ENCODE measurements at places on chromosomes 5 and 9.
A peak's percentile ranks its signal among the peaks of the same experiment; 100 is the strongest.

DNA sequence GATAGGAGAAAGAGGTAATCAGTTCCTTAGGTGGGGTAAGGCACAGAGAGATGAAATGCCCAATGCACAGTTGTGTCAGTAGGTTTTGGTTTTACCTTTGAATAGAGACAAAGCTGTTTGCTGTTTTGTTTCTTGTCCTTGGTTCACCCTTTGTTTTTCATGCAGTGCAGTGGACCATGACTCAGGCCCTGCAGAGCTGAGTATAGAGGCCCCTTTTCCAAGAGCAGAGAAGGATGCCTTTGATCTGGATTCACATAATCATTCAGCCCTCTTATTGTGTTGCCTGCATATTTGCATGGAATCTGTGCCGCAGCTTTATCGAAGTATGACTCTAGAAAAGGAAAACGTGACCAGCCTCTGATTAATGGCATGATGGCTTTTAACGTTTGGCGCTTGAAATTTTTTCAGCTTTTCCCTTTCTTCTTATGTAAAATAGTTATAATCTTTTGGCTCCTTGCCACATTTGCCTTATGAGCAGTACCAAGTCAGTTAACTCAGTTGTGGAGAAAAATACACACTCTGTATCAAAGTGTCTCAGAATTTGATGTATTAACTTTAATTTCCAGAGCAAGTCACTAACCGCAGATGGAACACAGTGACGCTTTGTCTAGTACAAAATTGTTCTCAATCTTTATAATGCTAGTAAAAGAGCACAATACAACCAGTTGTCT lies 197.6 kb downstream of the KDM4C start:
- no peak for DNase-seq

- DNase-seq, result no peak
Observed at GRCh38 chr9:17837965-17838364, 259.1 kb downstream of the SH3GL2 start.

GRCh38 chr5:159422361-159422760 lies 92.1 kb upstream of the IL12B start:
- no peak for DNase-seq

- no peak for DNase-seq
Observed at GRCh38 chr5:121758615-121759014, 93.1 kb upstream of the FTMT start.

GRCh38 chr5:65034813-65035209 lies 266.1 kb downstream of the CWC27 start:
- DNase-seq, result no peak

DNA sequence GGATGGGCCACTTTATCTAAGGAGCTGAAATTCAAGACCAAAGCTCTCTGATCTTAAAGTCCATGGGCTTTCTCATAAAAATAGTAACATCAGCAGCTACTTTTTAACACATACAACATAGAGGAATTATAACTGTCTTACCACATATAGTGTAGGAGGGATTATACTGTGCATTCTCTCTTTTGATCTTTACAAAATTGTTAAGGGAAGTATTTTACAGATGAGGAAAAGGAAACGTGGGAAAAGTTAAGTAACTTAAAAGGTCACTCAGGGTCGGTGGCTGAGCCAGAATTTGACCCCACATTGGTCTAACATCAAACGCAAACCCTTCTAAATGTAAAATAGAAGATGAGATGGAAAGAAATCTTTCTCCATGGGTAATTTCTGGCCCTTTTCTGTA lies 38.4 kb downstream of the ZNF608 start:
- DNase-seq, result no peak

GRCh38 chr9:33049680-33050361 lies 24.7 kb downstream of the DNAJA1 start:
- no peak for DNase-seq

GRCh38 chr5:96292582-96293247 lies 140.3 kb downstream of the PCSK1 start:
- no peak for DNase-seq

GRCh38 chr5:100131161-100131560 lies 404.0 kb upstream of the FAM174A start:
- no peak for DNase-seq

DNA sequence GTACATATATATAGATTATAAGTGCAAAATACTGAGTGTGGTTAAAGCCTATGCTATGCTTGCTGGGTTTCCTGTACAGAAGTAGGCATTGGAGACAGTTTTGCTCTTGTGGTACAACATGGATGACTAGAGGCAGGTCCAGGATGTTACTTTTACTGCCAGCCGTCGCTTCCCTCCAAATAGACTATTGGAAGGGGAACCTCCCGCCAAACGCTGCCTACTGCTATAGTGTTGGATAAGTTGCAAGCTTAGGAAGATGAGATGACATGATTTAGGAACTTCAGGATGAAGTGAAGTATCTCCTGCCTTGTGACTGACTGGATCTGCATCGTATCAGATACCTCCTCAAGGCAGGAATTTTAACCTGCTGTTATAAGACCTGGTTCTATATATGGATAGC lies 30.9 kb downstream of the JAK2 start:
- no peak for DNase-seq

GRCh38 chr5:113493446-113493845 lies 5.2 kb upstream of the MCC start:
- no peak for DNase-seq

GRCh38 chr5:140162781-140163180 lies 12.2 kb upstream of the CYSTM1 start:
- no peak for DNase-seq

DNA sequence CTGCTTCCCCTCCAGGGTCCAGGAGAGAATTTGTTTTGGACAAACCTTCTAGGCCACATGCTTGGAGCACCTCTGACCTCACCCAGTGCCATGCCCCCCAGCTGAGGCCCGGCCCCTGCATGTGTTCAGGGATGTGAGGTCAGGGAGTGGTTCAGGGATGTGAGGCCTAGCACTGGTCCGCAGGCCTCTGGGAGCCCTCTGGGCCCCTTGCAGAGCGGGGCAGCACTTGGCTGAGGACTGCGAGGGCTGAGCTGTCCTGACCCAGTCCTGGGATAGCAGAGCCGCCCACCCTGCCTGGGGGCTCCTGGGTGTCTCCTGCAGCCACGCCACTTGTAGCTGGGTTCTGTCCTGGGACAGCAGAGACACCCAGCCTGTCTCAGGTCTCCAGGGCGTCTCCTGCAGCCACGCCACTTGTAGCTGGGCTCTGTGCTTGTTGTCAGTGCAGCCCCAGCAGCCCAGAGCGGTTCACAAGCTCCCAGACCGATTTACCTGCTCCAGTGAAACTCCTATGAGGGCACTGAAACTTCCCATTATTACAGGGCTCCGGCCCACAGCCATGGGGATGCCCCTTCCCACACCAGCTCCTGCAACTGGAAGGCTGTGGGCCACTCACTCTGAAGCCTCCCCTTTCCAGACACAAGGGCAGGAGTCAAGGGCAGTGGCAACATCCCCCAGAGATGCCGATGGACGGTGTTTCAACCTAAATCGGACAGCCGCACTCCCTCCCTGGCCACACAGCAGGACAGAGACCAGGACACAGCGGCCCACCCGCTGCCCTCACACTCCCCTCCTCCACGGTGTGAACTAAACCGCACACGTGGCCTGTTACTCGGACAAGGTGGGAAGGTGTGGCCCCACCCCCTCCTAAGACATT lies 5.4 kb upstream of the CEP72 start:
- peak; percentile 7 for DNase-seq

DNA sequence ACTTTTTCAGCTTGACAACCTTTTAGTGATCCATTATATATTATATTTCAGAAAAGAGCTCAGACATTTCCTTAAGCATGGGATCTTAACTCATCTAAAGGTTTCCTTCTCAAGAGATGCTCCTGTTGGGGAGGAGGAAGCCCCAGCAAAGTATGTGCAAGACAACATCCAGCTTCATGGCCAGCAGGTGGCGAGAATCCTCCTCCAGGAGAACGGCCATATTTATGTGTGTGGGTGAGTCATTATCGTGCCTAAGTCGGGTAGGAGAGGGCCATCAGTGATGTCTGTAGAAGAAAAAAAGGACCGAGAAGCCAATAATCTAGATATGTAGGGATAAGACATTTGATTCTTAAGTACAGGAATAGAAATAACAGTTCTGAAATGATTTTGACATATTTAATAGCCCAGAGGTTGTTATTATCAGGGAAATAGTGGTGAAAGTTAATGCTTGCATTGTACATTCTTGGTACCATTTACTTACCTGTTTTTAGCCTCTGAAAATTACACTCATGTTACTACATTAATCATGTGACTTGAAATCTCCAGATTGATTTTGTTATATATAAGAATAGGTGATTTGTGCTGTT lies 28.2 kb downstream of the MTRR start:
- no peak for DNase-seq

Measured in right hindlimb (tissue), 1 donor.